Posterior cingulate gyrus (tissue), 11 donors: ENCODE measurements at places on chromosomes 16 and 17.

DNA sequence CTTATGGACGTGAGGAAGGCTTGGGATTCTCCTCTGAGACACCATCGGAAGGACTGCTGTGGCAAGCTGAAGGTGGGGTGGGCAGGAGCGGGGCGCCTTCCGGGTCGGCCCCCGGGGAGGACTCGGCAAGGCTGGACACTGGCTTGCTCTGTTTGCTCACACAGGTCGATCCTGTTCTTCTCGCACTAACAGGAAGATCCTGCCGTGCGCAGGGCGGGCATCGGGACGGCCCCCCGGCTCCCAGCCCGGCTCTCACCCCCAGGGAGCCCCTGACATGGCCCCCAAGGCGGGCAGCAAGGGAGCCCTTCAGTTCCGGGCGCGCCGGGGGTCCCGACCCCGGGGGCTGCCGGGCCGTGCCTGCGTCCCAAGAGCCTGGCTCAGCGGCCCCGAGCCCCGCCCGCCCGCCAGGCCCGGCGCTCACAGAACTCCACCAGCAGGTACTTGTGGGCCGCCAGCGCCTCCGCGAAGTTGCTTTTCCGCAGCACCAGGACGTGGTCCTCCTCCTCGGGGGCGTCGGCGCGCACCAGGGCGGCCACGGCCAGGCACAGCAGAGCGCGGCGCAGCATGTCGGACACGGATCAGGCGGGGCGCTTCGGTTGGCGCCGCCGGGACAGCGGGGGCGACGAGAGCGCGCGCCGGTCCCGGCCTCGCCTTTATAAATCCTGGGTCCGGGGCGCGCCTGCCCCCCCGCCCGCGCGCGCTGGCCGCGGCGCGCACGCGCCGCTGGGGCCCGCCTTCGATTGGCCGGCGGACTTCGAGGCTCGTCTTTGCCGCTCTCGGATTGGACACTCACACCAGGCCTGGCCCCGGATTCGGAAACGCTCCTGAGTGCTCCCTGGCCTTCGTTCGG, at the start of gene P4HB:
P4HB (minus strand) TSS at position 630 of the 850 bp plus-strand sequence; CDS start at position 566, 64 bp downstream.
- DNase-seq, result peak; percentile 80

GRCh38 chr17:10268005-10268404, 69.6 kb upstream of the GAS7 start:
- DNase-seq, result no peak

GRCh38 chr17:73091410-73091769, 1.1 kb downstream of the SLC39A11 start:
- no peak for DNase-seq

DNA sequence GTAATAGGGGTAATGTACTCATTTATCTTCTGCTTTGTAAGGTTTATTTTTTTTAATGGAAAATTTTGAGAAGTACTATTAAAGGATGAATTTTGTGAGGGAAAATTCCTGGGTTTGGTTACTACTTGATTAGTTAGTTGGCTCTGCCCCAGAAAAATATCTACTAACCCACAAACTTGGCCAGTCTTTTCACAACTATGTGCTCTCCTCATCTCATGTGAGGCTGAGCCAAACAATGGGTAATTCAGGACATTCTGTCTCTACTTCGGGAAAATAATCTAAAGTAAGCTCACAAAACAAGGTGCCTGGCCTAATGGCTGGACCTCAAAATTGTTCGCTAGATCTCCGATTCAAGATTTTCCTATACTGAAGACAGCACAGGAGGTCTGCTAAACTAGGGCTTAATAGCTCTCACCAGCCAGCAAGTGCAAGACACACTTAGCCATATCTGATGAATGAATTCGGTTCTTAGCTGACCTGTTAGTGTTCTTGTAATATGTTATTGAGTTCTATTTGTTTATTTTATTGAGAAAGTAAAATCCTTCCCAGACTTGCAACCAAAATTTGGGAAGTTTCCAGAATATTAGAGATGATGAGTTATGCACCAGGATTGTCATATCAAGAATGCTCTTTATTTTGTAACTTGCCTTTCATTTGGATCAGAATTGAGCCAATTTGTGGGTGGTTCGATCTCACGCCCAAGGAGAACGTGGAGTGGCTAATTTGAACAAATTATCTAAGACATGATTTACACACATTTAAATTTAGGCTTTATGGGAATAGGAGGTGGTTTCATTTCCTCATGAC, 5.7 kb downstream of the KCNJ16 start:
- no peak for DNase-seq

DNA sequence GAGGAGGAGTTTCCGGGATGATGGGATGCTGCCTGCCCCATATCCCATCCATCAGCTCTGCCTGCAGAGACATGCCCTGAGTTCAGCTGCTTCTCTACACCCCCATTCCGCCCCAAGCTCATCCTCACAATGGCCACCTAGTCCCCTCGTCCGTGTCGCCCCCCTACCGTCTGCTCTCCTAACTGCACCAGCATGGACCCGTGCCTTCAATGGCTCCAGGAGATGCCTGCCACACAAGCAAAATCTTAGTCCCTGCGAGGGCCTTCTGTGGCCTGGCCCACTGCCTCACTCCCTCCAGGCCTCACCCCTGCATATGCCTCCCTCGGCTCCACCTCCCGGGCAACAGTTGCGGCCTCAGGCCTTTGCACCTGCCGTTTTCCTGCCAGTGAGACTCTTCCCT, 1.8 kb upstream of the TELO2 start:
- DNase-seq, result no peak

GRCh38 chr17:2433696-2434095, 32.8 kb upstream of the MNT start:
- no peak for DNase-seq

- no peak for DNase-seq
Observed at GRCh38 chr16:21301168-21301894, 23.2 kb upstream of the CRYM start.

DNA sequence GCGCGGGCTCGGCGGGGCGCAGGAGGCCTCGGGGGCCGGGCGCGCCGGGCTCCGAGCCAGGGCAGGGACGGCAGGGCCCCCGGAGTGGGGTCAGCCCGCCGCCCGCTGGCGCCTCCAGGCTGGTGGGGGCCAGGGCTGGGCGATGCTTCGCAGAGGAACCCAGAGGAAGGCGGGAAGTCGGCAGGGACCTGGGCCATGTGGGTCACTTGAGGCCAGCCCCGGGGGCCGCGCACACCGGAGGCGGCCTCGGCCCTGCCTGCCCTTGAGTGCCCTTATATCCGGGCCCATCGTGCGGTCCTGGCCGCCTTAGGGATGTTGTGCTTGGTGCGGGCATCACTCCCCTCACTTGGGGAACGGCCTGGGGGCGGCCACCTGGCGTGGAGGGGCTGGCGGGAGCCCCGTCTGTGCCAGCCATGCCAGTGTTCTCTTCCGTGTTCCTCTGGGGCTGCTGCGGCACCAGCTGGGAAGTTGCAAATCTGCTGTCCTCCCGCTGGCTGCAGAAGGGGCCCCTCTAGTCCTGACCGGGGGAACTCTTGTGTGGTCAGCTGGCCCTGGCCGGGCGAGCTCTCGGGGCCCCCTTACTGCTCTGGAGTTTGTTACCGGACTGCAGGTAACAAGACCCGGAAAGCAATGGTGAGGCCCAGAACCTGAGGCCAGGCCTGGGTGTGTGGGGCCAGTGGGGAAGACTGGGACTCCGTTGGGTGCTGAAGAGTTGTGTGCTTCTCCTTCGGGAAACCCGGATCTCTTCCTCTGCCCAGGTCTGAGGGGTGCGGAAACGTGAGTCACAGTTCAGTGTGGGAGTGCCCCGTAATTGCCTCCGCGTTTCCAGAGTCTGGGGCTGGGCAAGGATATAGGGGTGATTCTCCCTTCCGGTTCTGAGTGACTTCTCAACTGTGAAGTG, 849 bp downstream of the CAPN15 start:
- no peak for DNase-seq

- no peak for DNase-seq
Observed at GRCh38 chr16:10647721-10648296, 46.9 kb downstream of the TEKT5 start.
